HepG2 (cell line): ENCODE measurements at places on chromosomes 3 and 15. TPM values are rescaled to one million over a fixed set of nuclear protein-coding genes. Genes with fewer than 3 reads are reported as not detected.

FBLN2 gene
- total RNA-seq = not detected in 2 replicates

DHFR2 gene
- 3.1 and 4.6 TPM in 2 replicates for total RNA-seq

SLC28A2 gene
- 0.08 and 0.11 TPM in 2 replicates for total RNA-seq

FETUB gene
- 1.3 and 2.1 TPM in 2 replicates for total RNA-seq

PTH1R gene
- total RNA-seq = not detected in 2 replicates

SCN10A gene
- not detected in 2 replicates for total RNA-seq
